ENCODE measurements at places on chromosomes 12 and 14.

DNA sequence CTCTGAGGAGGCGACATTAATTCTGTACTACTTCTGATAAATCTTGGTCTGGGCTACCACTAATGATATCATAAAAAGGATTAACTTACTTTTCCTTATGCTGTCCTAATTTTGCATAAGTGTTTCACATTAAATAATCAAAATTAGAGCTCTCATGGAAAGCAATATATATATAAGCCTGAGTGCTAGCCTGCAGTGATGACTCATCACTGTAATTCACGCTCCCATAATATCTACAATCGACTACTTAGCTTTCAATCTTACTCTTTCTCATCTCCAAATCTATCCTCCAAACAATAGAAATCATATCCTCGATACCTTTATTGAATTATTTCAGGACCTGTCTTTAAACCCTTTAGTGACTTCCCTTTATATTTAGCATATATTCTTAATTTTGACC lies 701.3 kb downstream of the RERGL start:
- DNase-seq: no peak

DNA sequence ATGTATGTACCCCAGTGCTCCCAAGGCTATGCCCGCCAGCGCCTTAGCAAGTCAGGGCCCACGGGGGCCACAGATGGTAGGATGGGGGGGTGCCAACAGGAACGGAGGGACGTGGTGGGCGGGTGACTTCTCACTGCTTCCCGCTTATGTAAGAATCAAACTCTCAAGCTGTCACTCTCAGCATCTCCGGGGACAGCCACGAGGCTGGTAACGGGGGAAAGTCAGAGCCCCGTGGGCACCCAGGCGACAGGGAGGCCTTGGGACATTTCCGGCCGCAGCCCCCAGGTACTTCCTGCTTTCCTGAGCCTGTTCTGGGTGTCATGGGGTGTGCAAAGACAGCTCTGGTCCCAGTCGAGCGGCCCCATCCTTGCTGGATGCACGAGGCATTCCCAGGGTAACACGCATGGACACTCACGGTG lies 59.3 kb downstream of the TESC start:
- DNase-seq: no peak

- DNase-seq: peak; percentile 59
Observed at GRCh38 chr14:65961004-65961403, 525.2 kb upstream of the CCDC196 start.

GRCh38 chr12:48986720-48987291 lies 8.7 kb downstream of the WNT1 start:
- peak; percentile 54 for DNase-seq

DNA sequence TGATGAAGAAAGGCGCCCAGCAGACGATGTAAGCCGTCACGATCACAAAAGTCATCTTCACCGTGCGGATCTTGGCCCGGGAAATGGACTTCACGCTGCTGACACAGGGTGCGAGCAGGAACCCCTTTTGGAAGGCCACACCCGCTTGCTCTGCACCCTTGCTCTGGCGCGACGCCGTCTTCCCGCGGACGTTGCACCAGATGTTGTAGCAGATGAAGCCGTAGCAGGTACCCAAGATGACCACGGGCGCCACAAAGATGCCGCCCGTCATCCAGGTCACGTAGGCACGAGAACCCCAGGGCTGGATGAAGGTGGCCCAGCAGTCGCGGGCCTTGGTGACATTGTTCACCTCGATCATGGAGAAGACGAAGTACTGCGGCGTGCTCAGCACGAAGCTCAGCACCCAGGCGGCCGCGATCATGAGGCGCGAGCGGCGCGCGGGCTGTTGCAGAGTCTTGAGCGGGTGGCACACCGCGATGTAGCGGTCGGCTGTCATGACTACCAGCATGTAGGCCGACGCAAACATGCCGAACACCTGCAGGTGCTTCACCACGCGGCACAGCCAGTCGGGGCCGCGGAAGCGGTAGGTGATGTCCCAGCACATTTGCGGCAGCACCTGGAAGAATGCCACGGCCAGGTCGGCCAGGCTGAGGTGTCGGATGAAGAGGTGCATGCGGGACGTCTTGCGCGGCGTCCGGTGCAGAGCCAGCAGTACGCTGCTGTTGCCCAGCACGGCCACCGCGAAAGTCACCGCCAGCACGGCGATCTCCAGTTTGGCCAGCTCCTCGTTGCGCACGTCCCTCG lies 890 bp downstream of the AVPR1A start:
- peak; percentile 33 for DNase-seq

DNA sequence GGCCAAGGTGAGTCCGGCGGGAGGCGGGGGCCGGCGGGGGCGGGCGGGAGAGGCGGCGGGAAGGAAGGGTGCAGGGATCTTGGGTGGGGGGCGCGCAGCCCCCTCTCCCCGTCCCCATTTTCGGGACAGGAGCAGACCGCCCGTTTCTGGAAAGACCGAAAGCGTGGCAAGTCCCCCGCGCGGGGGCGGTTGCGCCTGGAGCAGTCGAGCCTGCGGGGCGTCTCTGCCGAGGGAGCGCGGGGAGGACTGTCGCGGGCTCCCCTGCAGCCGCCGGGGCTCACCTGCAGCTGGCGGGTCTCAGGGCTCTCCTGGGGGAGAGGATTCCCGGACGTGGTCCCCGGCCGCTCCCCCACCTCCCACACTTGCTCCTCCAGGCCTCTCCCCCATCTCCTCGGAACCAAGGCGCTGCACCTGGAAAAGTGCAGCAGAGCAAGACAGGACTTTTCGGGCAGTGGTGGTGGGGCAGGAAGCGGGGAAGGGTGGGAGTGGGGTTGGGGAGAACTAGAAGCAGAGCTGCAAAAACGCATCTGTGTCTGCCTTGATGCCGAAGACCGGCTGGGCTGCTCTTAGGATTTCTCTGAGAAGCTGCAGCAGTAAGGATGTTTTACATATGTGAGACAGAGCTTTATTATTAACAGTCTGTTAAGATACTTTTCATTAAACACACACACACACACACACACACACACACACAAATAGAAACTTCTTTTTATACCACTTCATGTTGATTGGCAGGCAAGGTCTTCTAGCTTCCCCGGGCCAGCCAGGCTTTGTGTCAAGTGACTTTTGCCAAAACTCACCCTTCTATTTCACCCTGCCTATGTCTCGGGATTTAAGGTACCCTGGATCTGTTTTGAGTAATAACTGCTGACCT lies 677 bp downstream of the C12orf75 start:
- peak; percentile 77 for DNase-seq
